ENCODE measurements at places on chromosomes 11 and 22.
A peak's percentile ranks its signal among the peaks of the same experiment; 100 is the strongest.

DNA sequence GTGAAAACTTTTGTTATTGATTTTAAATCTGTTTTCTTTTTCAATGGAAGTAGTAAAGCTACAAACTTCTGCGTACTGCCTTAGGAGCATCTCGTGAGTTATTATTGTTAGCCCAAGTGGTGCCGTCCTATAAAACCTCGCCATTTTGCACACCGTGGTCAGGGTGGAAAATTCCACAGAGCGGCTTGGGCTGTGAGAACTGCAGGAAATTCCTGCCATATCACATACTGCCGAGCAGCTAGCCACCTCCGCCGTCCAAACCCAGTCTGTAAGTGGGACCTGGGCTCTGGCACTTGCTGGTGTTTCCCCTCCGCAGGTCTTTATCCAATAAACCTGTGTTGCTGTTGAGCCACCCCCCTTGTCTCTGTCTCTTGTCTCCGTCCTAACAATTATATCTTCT, 88.0 kb upstream of the POU2AF2 start:
- no peak for DNase-seq

DNA sequence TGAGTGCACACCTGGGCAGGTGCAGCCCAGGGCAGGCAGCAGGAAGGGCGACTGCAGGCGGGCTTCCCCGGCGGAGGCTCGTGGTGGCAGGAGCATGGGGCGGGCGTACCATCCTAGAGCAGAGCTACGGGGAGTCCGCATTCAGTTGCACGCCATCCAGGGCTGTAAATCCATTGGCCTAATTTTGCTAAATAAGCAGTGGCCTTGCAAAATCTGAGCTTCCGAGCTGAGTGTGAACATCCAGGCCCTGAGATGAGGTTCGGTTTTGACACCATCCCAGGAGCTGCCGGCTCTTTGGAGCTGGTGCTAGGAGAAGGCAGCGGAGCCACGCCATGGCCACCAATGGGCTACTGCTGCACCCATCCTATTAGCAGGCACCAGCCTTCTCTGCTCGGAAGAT, 664.8 kb downstream of the BRD1 start:
- DNase-seq: no peak

DNA sequence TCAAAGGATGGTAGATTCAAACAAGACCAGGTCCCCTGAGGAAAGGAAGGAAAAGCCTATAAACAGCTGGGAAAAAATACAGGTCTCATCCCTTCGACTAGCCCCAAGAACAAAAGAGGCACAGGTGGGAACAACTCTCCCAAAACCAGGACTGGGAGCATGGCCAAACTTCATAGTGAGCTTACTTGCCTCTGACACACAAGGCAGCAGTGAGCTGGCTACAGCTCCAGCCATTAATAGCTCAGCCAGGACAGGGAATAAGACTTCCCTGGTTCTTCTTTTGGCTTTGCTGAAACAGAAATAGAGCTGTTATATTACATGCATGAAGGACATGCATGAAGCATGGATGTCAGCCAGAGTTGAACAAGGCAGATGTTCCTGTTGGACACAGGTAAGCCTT, at the start of gene OR10A2:
Gene OR10A2, plus strand, starts transcription at position 97 of the 400 bp plus-strand sequence. CDS start 6,698 bp downstream, outside the sequence.
- DNase-seq: no peak

DNA sequence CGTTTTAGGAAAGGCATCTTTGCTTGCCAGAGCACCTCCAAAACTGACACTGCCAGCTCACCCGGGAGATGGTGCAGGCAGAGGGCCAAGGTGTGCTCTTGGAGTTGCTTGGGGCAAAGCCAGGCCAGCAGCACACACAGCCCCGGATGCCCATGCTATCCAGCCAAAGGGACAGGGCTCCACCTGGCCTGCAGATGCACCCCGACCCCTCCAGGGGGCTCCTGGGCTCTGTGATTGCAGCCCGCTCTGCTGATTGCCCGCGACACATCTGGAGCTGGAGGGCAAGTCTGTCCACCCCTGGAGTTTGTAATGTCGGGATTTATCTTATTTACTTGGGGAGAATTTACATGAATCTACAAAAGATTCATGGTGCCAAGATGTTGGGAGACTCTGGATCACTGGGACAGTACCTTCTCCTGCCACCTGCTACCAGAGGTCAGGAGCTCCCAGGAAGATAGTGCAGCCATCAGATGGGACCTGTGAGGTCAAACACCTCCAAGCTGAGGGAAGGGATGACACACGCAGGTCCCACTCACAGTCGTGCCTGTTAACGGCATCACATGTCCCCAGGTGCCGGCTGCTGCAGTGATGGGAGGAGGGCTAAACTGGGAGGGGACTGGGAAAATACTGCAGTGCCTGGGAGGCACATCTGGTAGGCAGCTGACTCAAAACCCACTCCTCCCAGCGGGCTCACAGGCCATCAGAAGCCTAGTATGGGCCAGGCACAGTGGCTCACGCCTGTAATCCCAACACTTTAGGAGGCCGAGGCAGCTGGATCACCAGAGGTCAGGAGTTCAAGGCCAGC, 17.2 kb downstream of the CBX7 start:
- peak; percentile 53 for DNase-seq

DNA sequence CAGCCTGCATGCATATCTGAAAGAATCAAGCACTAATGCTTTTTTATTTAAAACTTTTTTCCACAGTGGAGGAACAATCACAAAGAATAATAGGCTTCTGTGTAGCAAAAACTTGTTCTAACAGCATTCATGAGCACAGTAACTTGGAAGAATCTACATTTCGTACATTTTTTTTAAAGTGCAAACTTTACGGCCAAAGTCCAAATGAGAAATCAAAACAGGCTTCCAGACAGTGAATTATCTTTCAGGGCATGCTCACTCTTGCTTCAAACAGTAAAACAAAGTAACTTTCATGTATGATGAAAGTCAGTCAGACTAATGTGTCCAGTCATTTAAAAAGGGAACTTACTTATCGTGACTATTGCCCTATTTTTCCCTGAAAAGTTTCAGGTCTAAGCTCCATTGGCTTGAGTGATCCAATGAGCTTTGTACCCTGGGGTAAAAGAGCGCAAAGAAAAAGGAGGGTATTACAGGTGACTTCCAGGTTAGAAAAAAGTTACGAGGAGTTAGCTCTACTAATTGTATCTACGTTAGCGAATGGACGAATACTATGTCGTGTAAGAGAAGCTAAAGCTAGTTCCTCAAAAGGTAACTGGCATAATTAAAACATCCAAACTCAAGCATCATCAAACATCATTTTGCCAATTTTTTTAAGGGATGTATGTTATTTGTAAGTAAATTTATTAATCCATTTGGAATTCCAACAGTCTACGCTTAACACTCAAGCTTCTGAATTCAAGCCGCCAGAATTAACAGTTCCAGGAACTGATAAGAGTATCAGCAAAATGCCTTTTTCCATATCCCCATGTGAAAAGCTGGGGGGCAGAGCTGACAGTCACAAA, 1.7 kb downstream of the PICALM start:
- DNase-seq: no peak

GRCh38 chr22:43173976-43174720, 12.8 kb downstream of the TTLL12 start:
- DNase-seq: no peak

- DNase-seq: no peak
These were observed 15.4 kb downstream of the CARS1 start for GRCh38 chr11:3041699-3042441.

GRCh38 chr11:20011307-20011951, 148.8 kb downstream of the DBX1 start:
- DNase-seq: no peak

DNA sequence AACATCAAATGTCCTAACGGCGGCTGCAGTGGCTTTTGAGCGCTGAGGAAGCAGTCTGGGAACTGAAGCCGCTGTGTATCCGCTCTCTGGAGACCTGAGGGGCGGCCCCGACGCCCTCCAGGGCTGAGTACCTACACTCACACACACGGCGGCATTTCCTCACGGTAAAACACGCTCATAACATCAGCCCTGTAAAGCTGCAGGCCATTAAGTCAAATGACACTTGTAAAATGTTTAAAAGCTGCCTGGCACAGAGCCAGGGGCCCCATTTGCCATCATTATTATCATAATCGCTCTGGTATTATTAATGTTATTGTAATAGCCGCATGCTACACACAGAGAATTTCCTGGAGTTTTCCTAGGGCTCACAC, 5.1 kb downstream of the CARS1 start:
- no peak for DNase-seq

DNA sequence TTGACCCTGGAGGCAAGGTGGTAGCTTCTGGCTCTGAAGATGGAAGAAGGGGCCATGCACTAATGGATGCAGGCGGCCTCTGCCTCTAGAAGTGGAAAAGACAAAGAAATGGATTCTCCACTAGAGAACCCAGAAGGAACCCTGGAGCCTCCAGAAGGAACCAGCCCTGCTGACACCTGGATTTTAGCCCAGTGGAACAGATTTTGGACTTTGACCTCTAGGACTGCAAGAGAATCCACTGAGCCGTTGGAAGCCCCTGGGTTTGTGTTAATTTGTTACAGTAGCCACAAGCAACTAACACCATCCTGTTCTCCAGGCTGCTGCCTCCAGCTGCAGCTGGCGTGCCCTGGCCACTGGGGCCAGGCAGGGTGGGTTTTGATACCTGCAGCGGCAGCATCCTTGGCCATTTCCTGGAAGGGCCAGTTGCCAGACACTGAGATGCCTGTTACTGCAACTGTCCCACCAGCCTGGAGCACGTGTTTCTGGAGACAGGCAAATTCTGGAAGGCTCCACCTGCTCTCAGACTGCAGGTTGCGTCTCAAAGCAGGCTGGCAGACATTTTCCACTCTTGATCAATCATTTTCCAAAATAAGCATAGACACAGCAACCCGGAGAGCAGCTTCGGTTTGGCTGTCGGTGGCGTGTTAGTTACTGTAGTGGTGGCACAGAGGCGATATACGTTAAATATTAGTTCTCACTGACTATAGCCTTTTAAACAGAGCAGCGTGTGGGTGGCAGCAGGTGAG, 76.8 kb upstream of the PARVG start:
- no peak for DNase-seq

DNA sequence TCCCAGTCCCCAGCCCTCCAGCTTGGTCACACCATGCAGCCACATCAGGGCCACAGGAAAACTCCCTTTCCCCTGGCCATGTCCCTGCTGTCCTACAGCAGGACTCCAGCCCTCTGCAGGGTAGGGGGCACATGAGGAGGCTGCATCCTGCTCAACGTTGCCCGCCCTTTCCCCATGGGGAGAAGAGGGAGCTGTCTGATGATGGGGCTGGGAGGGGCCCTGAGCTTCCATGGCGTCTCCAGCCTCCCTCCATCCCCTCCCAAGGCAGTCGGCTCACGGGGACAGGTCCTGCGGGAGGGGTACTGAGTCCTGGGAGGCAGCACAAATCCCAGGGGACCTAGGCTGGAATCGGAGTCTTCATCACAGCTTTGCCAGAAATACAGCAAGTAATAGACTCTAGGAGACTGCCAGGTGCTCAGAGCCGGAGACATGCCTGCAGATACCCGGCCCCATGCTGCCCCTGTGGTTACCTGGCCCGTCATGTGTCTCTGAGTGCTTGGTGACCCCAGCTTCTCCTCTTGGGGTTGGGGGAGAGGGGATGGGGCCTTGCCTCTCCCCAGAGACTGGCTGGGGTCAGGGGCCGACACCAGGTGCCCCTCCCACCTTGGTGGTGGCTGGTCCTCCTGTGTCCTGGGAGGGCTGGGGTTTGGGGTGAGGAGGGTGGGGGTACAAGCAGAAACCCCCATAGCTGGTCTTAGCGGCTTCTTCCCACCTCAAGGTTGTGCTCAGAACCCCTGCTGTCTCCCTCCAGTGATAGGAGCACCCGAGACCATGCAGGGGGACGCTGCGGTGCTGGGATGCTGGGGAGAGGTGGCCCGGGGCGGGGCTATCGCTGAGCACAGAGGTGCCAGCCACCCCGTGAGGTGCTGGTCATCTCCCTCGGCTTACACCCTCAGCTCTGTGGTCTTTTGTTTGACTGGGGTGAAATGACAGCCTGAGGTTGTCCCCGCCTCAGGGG, 2.3 kb downstream of the MRGPRE start:
- no peak for DNase-seq

- DNase-seq: no peak
These were observed 3.5 kb downstream of the PDXP start for GRCh38 chr22:37662039-37662438.

GRCh38 chr11:121152764-121153163, 51.7 kb downstream of the TECTA start:
- DNase-seq: no peak

GRCh38 chr11:93935826-93936225, 85.3 kb upstream of the HEPHL1 start:
- DNase-seq: no peak

- DNase-seq: no peak
These were observed 3.8 kb upstream of the RFPL2 start for GRCh38 chr22:32208681-32209080.

DNA sequence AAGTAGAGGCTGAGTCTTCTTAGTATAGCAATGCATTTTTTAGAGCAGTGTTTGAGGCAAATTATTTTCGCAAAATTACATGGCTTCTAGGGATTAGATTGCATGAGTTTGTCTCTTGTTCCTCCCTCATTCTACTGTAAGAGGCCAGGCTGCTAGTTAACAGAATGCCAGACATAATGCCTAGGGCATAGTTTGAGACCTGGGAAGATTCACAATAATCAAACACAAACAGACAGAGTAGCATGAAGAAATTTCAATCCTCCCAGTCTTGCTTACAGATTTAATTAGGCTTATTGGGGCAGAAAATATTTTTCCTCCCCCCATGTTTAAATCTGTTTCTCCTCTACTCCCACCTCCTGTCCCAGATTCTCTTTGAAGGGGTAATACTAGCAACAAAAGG, 48.3 kb downstream of the ARHGEF12 start:
- no peak for DNase-seq

GRCh38 chr22:24026733-24027132, 15.6 kb downstream of the CABIN1 start:
- no peak for DNase-seq

GRCh38 chr11:71311176-71311925, 59.0 kb upstream of the SHANK2 start:
- DNase-seq: no peak

GRCh38 chr22:21697880-21698279, 32.1 kb downstream of the PPIL2 start:
- no peak for DNase-seq

GRCh38 chr11:117876341-117877119, at the start of gene FXYD6:
TSS of gene FXYD6 (minus strand) at chr11:117876658. CDS start at chr11:117842776, 33,882 bp downstream.
- no peak for DNase-seq

DNA sequence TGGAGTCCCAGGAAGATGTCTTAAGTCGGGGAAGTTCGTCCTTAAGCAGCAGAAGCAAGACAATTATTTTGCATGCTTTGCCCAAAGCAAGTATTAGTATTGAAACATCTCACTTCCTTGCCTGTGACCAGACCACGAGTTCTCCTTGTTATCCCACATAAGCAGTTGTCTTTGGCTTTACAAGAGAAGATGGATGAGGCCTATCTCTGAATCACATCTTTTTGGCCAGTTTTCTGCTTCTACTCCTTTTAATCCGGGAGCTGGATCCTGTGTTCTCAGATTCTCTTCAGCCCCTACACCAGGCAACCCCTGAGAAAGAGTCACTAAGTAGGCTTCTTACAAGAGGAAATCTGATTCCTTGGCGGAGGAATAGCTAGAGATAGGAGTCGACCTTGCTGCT, 2.1 kb downstream of the SYT9 start:
- no peak for DNase-seq

GRCh38 chr22:22940961-22941605, 53.5 kb downstream of the IGLL5 start:
- no peak for DNase-seq

- no peak for DNase-seq
These were observed 450.5 kb upstream of the CCDC90B start for GRCh38 chr11:83736684-83737083.

GRCh38 chr11:133541021-133541719, 8.9 kb upstream of the OPCML start:
- DNase-seq: no peak

- DNase-seq: peak; percentile 46
These were observed 2.9 kb downstream of the PANX2 start for GRCh38 chr22:50173311-50173982.

Measured in CD4-positive, alpha-beta T cell treated with Interleukin-15 for 1 hour (primary cell).